ENCODE measurements at places on chromosomes 1 and 21. TPM values are rescaled to one million over a fixed set of nuclear protein-coding genes. Genes with fewer than 3 reads are reported as not detected.

The TEKT2 gene
- not detected for total RNA-seq

The ZDHHC18 gene
- total RNA-seq: 24.4 TPM

The KCNN3 gene
- 4.8 TPM for total RNA-seq

The IVL gene
- total RNA-seq: not detected

DNA sequence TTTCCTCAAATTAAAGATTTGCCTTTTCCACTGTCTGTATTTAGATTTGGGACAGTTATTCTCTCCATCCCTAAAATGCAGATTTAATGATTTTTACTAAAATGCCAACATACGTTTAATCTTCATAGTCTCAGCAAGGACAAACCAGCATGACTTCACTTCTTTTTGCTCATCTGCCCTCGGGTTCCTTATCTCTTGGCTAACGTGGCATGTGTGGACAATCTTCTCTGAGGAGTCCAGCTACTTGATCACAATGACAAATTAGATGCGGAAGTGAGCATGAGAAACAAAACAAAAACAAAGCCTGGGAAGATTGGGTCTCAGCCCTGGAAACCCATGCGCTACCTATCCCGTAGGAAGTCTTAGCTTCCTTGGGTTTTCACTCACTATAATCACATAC, 1.0 kb downstream of the MRAP start:
- DNase-seq: no peak

DNA sequence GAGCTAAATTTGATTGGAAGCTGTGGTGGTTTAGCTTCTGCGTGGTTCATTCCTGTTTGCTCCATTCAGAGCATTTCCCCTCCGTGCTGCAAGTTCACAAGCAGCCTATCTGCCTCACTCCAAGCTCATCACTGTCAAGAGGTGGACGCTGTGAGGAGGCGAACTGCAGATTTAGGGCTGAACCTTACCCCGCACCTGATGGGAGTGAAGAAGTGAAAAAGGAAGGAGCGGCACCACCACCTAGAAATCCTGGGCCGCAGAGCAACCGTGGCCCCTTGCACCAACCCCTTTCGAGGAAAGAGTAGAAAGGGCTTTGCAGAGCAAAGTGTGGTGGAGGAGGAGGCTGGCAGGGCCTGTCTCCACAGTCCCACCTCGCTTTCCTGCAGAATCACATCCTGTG, 117.4 kb downstream of the IER5 start:
- no peak for DNase-seq

DNA sequence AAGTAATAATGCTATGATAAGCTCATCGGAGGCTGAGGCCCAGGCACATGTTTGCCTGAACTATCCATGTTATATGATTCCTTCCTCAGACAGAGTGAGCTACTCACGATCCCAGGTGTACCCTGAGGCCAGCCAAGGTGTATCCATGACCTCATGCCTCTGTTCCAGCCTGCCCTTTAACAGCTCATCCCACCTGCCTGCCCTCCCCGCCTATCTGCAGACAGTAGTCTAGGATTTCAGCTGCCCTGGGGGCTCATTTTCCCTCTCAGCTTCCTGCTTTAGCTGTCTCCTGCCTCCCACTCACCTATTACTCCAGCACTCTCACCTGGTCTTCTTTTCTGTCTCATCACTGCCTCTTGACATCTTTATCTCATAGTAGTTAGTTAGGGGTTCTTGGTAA, 1.9 kb upstream of the IL24 start:
- no peak for DNase-seq

Data from glomerular endothelial cell (primary cell).